ENCODE measurements at places on chromosomes 2 and 18.

GRCh38 chr2:170106102-170106840 is 71.7 kb upstream of the MYO3B start:
- DNase-seq: no peak

GRCh38 chr2:1572638-1573037 is 159.4 kb downstream of the TPO start:
- DNase-seq: no peak

GRCh38 chr2:85017411-85018048 is 46.6 kb downstream of the KCMF1 start:
- no peak for DNase-seq

GRCh38 chr18:8754995-8755960 is 49.9 kb downstream of the MTCL1 start:
- DNase-seq: peak; percentile 22

DNA sequence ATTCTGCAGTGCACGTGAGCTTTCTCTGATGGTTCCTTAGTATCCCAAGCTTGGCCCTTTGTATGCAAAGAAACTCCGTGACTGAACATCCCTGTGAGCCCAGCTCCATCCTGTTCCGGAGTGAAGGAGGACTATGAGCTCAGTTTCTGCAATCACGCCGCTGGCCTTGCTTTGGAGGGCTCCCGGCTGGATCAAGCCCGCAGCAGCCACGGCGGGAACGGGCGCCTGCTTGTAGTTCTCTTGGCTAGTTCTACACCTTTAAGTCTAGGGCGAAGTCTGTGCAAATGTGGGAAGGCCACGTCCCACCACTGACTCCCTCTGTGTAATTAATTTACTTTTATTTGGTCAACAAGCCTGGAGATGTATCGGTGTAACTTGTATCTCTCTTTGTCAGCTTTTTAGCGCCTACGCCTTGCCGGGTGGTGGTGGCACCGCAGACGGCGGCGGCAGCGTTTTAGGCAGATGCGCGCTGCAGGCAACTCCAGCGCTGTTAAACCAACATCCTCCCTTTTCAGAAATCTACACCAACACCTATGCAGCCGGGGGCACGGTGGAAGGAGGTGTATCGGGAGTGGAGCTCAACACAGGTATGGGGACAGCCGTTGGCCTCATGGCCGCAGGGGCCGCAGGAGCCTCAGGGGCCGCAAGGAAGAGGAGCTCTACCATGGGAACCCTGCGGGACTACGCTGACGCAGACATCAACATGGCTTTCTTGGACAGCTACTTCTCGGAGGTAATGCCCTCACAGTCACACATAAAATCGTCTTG is 34.3 kb downstream of the DSG4 start:
- no peak for DNase-seq

GRCh38 chr2:126748929-126749518 is 93.1 kb downstream of the GYPC start:
- DNase-seq: no peak

DNA sequence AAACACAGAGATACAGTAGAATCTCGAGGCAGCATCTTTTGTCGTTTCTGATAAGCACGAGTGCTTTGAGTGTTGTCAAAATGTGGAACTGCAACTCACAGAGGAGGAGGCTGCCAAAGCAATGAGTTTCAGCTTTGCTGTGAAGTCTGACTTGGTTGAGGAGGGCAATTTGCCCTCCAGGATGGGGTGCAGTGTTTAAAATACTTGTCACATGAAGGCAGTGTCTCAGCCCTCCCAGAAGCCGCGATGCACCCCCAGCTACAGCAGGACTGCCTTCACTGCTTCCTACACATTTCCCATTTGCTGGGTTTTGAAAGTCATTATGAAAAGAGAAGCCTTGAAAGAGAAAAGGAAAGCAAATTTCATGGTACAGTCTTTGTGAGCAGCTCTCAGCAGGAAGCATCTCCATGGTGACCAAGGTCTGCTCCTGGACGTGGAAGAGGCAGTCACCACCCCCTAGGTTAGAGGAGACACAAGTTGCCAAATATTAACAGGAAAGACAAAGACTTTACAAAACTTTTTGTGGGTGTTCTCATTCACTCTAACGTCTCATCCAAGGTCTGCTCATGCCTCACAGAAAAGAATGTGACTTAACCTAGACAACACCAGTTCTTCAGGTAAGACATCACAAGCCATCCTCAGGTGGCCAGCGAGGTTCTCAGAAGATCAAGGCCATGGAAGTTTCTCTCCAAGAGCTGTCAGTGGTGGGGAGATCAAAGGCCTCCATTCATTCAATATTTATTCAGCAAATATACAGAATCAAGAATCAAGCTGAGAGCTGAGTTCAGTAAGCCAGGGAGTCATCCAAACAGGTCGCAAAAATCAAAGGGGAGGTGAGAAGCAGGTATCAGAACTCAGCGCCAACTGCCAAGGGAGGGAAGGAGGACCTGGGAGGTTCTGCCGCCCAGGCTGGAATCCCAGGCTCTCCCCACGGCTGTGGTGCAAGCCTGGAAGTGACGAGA is 476.0 kb downstream of the EIPR1 start:
- DNase-seq: no peak

GRCh38 chr2:240556553-240557100 is 1.2 kb downstream of the ANKMY1 start:
- peak; percentile 71 for DNase-seq

DNA sequence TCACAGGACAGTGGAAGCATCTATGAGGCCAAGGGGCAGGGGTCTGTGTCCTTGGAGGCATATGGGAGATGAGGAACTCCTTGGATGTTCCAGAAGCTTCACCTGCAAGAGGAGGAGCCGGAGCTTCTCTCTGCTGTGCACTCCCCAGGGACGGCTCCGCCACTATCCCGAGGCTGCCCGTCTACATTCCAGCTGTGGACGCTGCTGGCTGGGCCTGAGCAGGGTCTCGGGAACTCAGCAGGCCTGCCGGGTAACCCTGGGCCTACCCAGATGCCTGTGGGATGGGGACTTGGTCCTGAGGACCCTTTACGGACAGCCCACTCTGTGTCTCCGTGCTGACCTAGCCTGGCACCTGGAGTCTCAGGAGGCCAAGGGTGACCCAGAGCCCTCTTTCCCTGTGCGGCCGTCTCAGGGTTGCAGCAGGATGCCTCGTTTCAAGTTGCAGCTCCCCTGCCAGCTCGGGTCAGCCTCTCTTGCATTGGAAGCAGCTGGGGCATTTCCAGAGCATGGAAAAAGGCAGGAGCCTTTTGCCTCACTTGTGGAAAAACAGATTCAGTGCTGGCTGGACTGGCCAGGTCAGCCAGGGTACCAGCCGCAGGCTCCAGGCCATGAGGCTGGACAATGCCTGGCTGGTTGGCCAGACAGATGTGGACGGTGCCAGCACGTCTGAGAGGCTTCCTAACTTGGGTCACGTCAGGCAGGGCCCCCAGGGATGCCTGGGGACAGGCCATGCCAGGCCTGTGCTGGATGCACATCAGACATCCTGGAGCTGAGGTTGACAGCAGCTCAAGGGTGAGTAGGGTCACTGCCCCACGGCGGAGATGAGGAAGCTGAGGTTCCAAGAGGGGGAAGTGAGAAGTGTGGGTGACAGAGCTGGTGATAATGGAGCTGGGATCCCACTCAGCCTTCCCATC is 41.5 kb downstream of the SCTR start:
- no peak for DNase-seq

GRCh38 chr2:43459446-43460173 is 136.2 kb downstream of the THADA start:
- DNase-seq: no peak

GRCh38 chr18:79987566-79987965 is 797 bp downstream of the TXNL4A start:
- no peak for DNase-seq

- DNase-seq: no peak
These were observed 936 bp upstream of the CCDC68 start for GRCh38 chr18:54960197-54960596.

- no peak for DNase-seq
These were observed 483.4 kb upstream of the KLHL29 start for GRCh38 chr2:22901471-22902179.

GRCh38 chr2:189024901-189025618 is 50.9 kb downstream of the COL3A1 start:
- DNase-seq: no peak

- DNase-seq: no peak
These were observed 292.9 kb upstream of the SLC14A2 start for GRCh38 chr18:45322343-45322742.

- no peak for DNase-seq
These were observed 14.3 kb upstream of the PTH2R start for GRCh38 chr2:208392300-208392699.

- no peak for DNase-seq
These were observed 397.7 kb upstream of the HNRNPA3 start for GRCh38 chr2:176814740-176815367.
